ENCODE measurements at places on chromosomes 5 and 9.

DNA sequence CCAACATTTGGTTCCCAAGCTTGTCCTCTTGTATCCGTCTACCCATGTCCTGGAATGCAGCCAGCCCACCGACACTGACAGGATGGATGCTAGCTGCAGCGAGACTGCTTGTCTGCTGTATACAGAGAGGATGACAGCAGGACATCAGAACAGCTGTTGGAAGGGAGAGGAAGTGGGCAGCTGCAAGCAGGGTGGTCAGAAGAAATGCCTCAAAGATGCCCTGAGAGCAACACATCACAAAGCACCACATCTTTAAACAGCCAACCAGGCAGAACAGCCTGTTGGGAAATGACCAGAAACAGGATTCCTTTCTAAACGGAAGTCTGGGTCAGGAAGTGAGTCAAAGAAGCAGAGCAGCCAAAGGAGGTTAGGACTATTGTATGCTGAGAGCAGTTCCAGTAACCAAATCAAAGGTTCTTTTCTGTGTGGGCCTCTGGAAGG lies 219.1 kb downstream of the NDUFS4 start:
- DNase-seq = no peak

- no peak for DNase-seq
These were observed 1714.1 kb downstream of the EFNA5 start for GRCh38 chr5:105956456-105957196.

DNA sequence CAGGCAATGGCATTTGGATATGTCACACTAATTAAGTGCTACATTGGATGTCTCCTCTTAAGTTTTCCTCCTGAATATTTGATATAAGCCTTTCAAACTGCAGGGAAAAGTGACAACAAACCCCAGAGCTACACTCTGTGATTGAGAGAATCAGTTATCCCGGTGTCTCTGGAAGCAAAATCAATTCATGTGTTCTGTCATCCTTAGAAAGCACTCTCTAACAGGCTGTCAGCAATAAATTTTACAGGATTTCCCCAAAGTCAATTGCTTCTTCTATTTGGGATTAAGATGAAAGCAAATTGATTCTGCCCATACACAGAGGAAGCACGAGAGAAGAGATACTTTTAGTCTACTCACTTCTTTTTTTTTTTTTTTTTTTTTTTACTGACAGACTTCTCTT lies 332.4 kb downstream of the CDH18 start:
- DNase-seq = no peak

GRCh38 chr9:4042991-4043390 lies 256.9 kb downstream of the GLIS3 start:
- DNase-seq = no peak

DNA sequence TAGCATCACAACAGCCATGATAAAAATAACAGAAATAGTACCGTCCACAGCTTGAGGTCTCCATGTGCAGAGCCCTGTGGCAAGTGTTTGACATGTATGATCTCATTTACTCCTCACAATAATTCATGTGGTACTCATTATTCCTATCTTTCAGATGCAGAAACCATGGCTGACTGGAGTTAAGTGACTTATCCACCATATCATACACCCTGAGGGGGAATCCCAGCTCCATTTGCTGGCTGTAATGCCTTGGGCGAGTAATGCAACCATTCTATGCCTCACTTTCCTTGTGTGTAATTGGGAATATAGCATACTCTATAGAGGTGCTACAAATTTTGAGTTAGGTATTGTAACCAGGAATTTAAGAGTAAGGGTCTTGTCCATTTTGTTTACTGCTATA lies 347.0 kb upstream of the CLINT1 start:
- DNase-seq = no peak

DNA sequence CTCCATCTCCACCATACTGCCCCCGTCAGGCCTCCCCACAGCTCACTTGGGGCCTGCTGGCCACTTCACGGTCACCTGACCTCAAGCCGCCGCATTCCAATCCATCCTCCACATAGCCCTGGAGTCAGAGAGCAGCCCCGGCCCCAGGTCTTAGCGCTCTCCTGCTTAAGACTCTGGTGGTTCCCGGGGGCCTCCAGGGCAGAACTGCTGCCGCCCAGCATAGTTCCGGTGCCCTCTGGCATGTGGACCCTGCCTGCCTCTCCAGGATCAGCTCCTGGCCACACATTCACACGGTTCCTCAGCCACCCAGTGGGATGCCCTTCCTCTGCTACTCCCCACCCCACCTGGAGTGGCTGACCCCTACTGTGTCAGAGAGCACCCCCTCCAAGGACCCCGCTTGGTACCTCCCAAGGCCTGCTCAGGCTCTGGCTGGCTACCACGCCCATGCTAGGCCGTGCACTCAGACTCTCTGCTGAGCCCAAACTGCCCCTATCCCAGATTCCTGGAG lies 8.7 kb downstream of the PHYKPL start:
- DNase-seq = no peak

GRCh38 chr9:110027671-110028081 lies 180.3 kb downstream of the C9orf152 start:
- no peak for DNase-seq

- no peak for DNase-seq
These were observed at the start of gene CER1 for GRCh38 chr9:14722391-14723035. TSS of gene CER1 (minus strand) at chr9:14722733. CDS start at chr9:14722672, 61 bp downstream.

Data from naive B cell (primary cell).